PC-9 (cell line): ENCODE measurements at places on chromosomes 16 and 17. TPM values are rescaled to one million over a fixed set of nuclear protein-coding genes. Genes with fewer than 3 reads are reported as not detected.

ASGR2 gene
- not detected in 2 replicates for total RNA-seq

NPIPA3 gene
- total RNA-seq = not detected in 2 replicates

PRM1 gene
- not detected in 2 replicates for total RNA-seq

MYL4 gene
- total RNA-seq = not detected in 2 replicates

HBA1 gene
- not detected in 2 replicates for total RNA-seq

TBC1D3G gene
- not detected in 2 replicates for total RNA-seq

AHSP gene
- not detected in 2 replicates for total RNA-seq

- DNase-seq = no peak
- no peak overlapping the region for H3K27ac ChIP-seq
- H3K36me3 ChIP-seq = no peaks in the 10 kb centered on the region
- no peaks in the 10 kb centered on the region for H3K27me3 ChIP-seq
- H3K4me3 ChIP-seq = no peak overlapping the region
Measured at GRCh38 chr16:15518381-15519351, 84.3 kb downstream of the BMERB1 start.

DNA sequence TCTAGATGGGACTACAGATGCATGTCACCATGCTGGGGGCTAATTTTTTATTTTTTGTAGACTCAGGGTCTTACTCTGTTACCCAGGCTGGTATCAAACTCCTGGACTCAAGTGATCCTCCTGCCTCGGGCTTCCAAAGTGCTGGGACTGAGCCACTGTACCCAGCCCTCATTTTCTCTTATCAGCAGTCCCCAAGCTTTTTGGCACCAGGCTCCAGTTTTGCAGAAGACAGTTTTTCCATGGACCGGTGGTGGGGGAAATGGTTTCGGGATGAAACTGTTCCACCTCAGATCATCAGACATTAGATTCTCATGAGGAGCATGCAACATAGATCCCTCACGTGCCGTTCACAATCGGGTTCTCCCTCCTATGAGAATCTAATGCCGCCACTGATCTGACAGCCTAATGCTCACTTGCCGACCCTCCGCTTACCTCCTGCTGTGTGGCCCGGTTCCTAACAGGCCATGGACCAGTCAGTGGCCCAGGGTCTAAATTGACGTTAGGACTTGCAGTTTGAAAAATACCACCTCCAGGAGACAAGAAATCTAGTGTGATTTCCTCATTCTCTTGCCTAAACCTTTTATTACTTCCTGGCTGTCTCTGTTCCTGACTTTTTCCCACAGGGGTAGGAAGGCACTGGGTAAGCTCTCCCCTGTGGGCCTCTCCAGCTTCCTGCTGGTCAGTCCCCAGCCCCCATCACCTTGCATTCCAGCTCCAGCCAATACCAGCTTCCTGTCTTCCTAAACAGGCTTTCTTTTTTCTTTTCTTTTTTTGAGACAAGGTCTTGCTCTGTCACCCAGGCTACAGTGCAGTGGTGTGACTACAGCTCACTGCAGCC is 9.3 kb upstream of the CNP start:
- H3K27me3 ChIP-seq = no peaks in the 10 kb centered on the region
- no peak overlapping the region for H3K27ac ChIP-seq
- no peak for DNase-seq
- no peaks in the 10 kb centered on the region for H3K36me3 ChIP-seq
- H3K4me3 ChIP-seq = no peak overlapping the region

DNA sequence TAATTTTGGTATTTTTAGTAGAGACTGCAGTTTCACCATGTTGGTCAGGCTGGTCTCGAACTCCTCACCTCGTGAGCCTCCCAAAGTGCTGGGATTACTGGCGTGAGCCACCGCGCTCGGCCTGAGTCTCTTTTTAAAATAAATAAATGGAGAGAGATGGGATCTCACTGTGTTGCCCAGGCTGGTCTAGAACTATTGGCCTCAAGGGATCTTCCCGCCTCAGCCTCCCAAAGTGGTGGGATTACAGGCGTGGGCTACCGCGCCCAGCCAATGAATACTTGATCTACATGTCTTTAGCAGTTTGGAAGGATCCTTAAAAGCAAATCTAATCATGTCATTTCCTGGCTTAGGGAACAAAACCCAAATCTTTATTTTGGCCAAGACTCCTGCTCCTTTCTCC is 1.2 kb downstream of the DHODH start:
- H3K27ac ChIP-seq = no peak overlapping the region
- H3K36me3 ChIP-seq = no peaks in the 10 kb centered on the region
- DNase-seq = no peak
- peak overlapping the region; percentile 87; the same call in 1 of the 2 replicates for H3K4me3 ChIP-seq
- H3K27me3 ChIP-seq = no peaks in the 10 kb centered on the region

DNA sequence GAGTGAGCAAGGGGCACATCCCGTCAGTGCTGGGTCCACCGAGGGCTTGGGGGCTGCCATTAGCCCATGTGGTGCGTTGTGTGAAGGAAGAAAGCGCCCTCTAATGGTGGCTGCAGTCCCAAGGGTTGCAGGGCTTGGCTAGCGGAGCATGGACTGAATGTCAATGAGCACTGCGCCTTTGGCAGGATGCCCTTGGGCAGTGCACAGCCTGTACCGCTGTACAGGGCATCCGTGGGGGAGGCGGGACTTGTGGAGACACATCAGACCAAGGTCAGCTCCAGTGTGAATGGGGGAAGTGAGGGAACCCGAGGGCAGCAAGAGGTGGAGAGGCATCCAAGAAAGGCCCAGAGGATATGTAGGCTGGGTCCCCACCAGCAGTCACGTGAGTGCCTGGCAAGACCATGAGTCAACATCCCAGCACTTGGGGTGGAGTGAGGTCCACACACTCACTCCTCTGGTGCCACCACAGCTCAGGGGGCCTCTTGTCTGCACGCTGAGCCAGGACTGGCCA is 75.5 kb upstream of the MED9 start:
- H3K36me3 ChIP-seq = no peaks in the 10 kb centered on the region
- H3K27me3 ChIP-seq = peaks cover 62% of the 10 kb centered on the region
- H3K4me1 ChIP-seq = no peaks in the 10 kb centered on the region
- no peak overlapping the region for H3K27ac ChIP-seq
- no peak overlapping the region for H3K4me3 ChIP-seq

DNA sequence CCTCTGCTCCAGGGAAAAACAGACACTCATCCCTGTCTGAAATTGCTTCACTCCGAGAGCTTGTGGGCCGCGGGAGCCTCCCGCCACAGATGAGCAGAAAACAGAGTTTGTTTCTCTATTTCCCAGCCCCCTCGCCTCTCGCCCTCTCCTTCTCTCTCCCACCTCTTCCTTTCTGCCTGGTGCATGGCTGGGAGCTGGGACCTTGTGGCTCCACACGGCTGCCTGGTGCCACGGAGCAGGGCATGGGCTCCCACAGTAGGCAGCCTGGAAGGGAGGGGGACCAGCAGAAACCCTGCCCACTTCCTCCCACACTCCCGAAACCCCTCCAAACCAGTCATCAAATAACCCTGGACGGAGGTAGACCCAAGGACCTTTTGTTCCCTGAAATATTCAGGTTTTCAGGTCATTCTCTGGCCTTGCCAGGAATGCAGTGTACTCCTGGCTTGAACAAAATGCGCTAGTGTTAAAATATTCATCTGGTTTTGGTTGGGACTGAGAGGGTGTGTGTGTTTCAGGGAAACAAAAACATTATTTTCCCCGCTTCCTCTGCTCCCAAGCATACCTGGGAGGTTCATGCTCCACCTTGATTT is 204.9 kb downstream of the C16orf78 start:
- H3K36me3 ChIP-seq = no peaks in the 10 kb centered on the region
- H3K4me1 ChIP-seq = no peaks in the 10 kb centered on the region
- peaks cover 88% of the 10 kb centered on the region for H3K27me3 ChIP-seq
- H3K4me3 ChIP-seq = no peak overlapping the region

- no peaks in the 10 kb centered on the region for H3K27me3 ChIP-seq
- peaks cover 55% of the 10 kb centered on the region for H3K4me1 ChIP-seq
- H3K27ac ChIP-seq = peak overlapping the region; percentile 48; the same call in 1 of the 2 replicates
- H3K4me3 ChIP-seq = peak overlapping the region; percentile 74
- peaks cover 7% of the 10 kb centered on the region for H3K36me3 ChIP-seq
Measured at GRCh38 chr16:74999609-75000480, 1.0 kb downstream of the ZNRF1 start.

GRCh38 chr16:12150600-12150999 is 174.1 kb downstream of the SNX29 start:
- H3K4me1 ChIP-seq = no peaks in the 10 kb centered on the region
- no peak overlapping the region for H3K4me3 ChIP-seq
- H3K36me3 ChIP-seq = no peaks in the 10 kb centered on the region
- H3K27ac ChIP-seq = no peak overlapping the region

GRCh38 chr17:8128125-8128784 is 4.3 kb upstream of the HES7 start:
- peaks cover 12% of the 10 kb centered on the region; the same call in 1 of the 2 replicates for H3K4me1 ChIP-seq
- no peak overlapping the region for H3K27ac ChIP-seq
- H3K36me3 ChIP-seq = no peaks in the 10 kb centered on the region
- DNase-seq = no peak
- no peaks in the 10 kb centered on the region for H3K27me3 ChIP-seq
- H3K4me3 ChIP-seq = no peak overlapping the region

GRCh38 chr16:30040221-30040620 is 9.2 kb upstream of the TLCD3B start:
- H3K36me3 ChIP-seq = no peaks in the 10 kb centered on the region
- H3K4me1 ChIP-seq = 0 out of 2 replicates have a peak, but pooled peaks cover 3% of the 10 kb centered on the region
- no peaks in the 10 kb centered on the region for H3K27me3 ChIP-seq
- no peak overlapping the region for H3K4me3 ChIP-seq
- H3K27ac ChIP-seq = no peak overlapping the region

- no peaks in the 10 kb centered on the region for H3K27me3 ChIP-seq
- H3K36me3 ChIP-seq = no peaks in the 10 kb centered on the region
- no peak for DNase-seq
- no peak overlapping the region for H3K4me3 ChIP-seq
- no peak overlapping the region for H3K27ac ChIP-seq
- peaks cover 10% of the 10 kb centered on the region; the same call in 1 of the 2 replicates for H3K4me1 ChIP-seq
Measured at GRCh38 chr16:50466170-50466569, 82.0 kb upstream of the NKD1 start.

GRCh38 chr17:16005636-16006035 is 6.0 kb downstream of the TTC19 start:
- H3K4me1 ChIP-seq = peaks cover 12% of the 10 kb centered on the region; the same call in 1 of the 2 replicates
- peaks cover 60% of the 10 kb centered on the region for H3K36me3 ChIP-seq
- no peaks in the 10 kb centered on the region for H3K27me3 ChIP-seq
- no peak for DNase-seq
- no peak overlapping the region for H3K4me3 ChIP-seq
- H3K27ac ChIP-seq = no peak overlapping the region

DNA sequence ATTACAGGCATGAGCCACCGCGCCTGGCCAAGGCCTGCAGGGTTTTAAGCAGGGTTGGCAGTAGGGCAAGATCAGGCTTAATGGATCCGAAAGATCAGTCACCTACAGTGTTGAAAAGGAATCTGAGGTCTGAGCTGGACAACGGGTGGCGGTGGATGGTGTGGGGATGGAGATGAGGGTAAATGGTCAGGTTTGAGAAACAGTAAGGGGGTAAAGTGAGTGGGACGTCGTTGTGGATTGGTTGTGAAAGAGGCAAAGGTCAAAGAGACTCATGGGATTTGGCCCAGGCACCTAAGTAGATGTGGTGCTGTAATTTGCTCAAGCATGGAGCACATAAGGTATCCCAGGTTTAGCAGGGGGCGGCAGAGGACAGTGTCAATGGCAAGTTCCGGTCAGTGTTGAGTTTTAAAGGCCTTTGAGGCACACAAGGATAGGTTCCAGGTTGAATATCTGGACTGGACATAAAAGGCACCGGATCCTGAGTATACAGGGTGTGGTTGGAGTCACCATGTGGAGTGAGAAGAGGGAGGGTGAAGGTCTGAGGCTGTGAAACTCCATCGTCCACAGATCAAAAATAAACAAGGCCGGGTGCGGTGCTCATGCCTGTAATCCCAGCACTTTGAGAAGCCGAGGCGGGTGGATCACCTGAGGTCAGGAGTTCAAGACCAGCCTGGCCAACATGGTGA is 1.1 kb upstream of the SLC16A5 start:
- peaks cover 81% of the 10 kb centered on the region for H3K4me1 ChIP-seq
- peak overlapping the region; percentile 91 for H3K27ac ChIP-seq
- no peaks in the 10 kb centered on the region for H3K27me3 ChIP-seq
- no peaks in the 10 kb centered on the region for H3K36me3 ChIP-seq
- peak overlapping the region; percentile 93 for H3K4me3 ChIP-seq

DNA sequence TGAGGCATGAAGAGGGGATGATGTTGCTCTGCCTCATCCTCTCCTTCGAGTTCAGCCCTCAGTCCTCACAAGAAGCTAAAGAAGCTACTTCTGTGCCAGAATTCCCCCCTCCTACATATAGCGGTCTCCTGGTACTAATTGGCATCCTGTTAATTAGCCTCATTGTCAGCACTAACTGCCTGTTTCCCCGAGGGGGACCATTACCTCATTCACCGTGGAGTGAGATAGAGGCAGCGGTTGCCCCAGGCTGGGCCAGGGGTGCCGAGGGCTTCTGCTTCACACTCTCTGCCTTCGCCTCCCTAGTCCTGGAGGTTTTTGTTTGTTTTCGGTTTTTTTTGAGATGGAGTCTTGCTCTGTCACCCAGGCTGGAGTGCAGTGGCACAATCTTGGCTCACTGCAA is 5.7 kb upstream of the MINK1 start:
- no peaks in the 10 kb centered on the region for H3K4me1 ChIP-seq
- no peaks in the 10 kb centered on the region for H3K36me3 ChIP-seq
- DNase-seq = no peak

GRCh38 chr17:57425431-57425830 is 169.1 kb downstream of the MSI2 start:
- 0 out of 2 replicates have a peak, but pooled peaks cover 8% of the 10 kb centered on the region for H3K4me1 ChIP-seq
- DNase-seq = no peak
- no peak overlapping the region for H3K27ac ChIP-seq

- no peaks in the 10 kb centered on the region for H3K27me3 ChIP-seq
- DNase-seq = peak; percentile 60
- H3K4me1 ChIP-seq = no peaks in the 10 kb centered on the region
- no peak overlapping the region for H3K27ac ChIP-seq
- no peak overlapping the region for H3K4me3 ChIP-seq
Measured at GRCh38 chr17:65987988-65988387, 203.9 kb downstream of the CEP112 start.

- DNase-seq = peak; percentile 76
- no peaks in the 10 kb centered on the region for H3K27me3 ChIP-seq
- no peak overlapping the region for H3K4me3 ChIP-seq
- peaks cover 24% of the 10 kb centered on the region for H3K36me3 ChIP-seq
- H3K27ac ChIP-seq = peak overlapping the region; percentile 96
Measured at GRCh38 chr16:57795431-57795878, 6.8 kb downstream of the KIFC3 start.

DNA sequence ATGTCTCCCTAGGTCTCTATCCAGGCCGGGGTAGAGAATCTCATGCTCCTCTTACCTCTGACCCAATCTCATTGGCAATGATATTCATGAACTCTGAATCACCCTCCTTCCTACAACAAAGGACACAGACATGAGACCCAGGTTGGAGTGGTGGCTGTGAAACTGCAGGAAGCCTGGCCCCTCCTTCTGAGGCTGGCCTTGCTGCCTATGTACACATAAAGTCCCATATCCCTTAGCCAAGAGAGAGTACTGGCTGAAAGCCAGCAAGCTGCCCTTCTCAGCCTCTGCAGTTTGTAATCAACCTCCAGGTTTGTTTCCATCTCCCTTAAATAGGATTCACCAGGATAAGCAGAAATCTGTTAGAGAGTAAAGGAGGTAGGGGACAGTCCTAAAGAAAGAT is 10.6 kb downstream of the AARSD1 start:
- H3K36me3 ChIP-seq = peaks cover 15% of the 10 kb centered on the region
- no peaks in the 10 kb centered on the region for H3K27me3 ChIP-seq
- H3K4me1 ChIP-seq = no peaks in the 10 kb centered on the region
- H3K27ac ChIP-seq = no peak overlapping the region
